ENCODE measurements at places on chromosomes 11 and 22. TPM values are rescaled to one million over a fixed set of nuclear protein-coding genes. Genes with fewer than 3 reads are reported as not detected.

The KDM4E gene
- total RNA-seq: not detected

The GNAZ gene
- total RNA-seq: 1.7 TPM

The ASPHD2 gene
- total RNA-seq: 3.7 TPM

The ZP1 gene
- total RNA-seq: 0.23 TPM

The HOATZ gene
- not detected for total RNA-seq

The GAL3ST1 gene
- 15.9 TPM for total RNA-seq

The OR5D13 gene
- total RNA-seq: not detected

The YPEL4 gene
- 0.39 TPM for total RNA-seq

The GUCD1 gene
- total RNA-seq: 243 TPM

- no peak for DNase-seq
Measured at GRCh38 chr11:33598426-33599069, 102.1 kb downstream of the C11orf91 start.

- DNase-seq: no peak
Measured at GRCh38 chr11:27011560-27012233, 17.8 kb downstream of the FIBIN start.

DNA sequence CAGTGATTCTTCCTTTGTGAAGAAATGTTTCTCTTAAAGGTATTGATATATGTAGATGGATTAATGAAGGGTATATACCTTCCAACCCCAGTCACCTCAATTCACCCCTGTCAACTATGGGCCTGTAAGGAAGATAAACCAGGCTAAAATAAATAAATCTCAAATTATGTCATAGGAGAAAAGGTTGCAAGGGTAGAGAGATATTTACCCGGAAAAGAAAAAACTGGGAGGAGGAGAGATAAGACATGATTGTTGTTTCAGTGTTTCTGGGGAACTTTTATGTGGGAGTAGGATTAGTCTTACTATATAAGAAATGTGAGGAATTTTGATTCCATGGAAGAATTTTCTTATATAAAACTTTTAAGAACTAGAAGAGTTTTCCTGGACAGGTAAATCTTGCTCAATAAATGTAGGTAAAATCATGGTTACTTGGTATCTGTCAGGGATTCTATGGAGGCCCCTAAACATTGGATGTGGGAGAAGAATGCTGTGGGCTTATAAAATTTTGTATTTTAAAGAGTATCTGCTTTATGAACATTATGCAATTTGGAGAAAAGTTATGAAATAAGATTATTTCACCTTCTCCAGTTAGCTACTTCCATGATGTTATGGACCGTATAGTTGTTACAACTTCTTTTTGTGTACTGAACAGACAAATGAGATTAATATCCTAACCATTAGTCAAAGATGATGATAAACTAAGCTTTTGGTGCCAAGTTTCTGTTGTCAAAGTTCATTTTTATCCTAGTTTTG lies 6.4 kb downstream of the YAP1 start:
- no peak for DNase-seq

GRCh38 chr11:122170815-122171475 lies 54.9 kb upstream of the BLID start:
- DNase-seq: no peak

DNA sequence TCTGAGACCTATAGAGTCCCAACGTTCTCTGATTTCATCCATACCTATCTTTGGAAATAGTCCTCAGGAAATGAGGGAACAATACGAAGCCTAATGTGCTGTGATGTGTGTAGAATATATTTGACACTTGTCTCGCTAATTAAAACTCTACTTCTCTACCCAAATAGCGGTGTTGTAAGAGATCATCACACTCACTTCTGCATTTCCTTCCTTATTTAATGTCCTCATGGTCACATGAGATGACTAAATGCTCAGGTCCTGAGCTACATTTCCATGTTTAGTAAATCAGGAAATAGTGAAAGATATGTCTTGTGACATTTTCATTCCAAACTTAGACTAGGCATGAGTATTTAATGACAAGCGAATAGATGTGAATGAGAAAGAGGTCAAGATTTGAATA lies 112.3 kb downstream of the MAML2 start:
- no peak for DNase-seq

DNA sequence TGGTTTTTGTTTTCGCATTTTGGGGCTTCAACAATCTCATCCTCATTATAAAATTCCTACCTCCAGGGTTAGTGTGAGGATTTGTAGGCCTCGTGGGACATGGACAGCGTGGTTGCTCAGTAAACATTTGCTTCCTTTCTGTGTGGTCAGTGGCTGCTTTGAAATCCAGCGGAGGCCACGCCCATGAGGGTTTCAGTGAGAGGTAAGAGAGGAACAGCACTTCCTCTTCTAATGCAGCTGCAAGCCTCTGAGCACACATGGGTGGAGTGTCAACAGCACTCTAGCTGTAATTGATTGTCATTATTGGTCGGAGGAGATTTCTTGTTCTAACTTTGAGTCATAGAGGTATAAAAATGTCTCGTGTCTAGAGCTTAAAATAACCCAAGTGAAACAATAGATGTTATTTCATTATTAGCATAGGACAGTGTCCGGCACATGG lies 6.0 kb upstream of the ARHGAP42 start:
- DNase-seq: peak; percentile 88

DNA sequence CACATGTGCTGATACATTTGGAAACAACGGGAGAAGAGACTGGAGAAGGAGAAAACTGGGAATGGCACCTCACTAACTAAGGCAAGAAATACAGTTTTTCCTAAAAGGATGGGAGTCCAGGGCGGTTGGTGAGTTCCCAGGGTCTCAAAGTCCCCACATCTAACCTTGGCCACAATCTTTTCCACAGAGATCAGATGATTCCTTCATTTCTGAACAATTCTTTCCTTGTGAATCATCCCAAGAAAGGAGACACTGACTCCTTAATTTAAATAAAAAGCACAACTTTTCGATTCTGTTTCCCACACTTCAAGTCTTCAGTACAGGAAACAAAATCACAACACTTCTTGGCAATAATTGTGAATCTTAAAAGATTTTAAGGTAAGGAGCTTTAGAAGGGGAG lies 384.7 kb downstream of the DCDC1 start:
- DNase-seq: no peak

DNA sequence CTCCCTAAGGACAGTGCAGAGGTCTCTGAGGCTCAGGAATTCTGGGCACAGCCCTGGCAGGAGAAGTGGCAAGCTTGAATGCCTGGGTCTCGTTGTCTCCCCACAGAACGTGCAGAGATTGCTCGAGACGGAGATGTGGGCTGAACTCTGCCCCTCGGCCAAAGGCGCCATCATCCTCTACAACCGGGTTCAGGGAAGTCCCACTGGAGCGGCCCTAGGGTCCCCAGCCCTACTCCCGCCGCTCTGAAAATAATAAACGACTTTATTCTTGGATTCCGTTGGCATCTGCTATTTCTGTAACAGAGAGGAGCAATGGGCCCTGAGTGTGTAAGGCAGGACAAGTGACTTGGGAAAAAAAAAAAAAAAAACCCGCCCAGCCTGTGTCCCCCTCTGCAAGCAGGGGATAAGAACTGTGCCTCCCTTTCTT lies 591 bp upstream of the DNAJC4 start:
- DNase-seq: peak; percentile 44

- no peak for DNase-seq
Measured at GRCh38 chr11:79117488-79117887, 323.3 kb downstream of the TENM4 start.
